CD4-positive, CD25-positive, alpha-beta regulatory T cell (primary cell): ENCODE measurements at places on chromosomes 11 and 22. TPM values are rescaled to one million over a fixed set of nuclear protein-coding genes. Genes with fewer than 3 reads are reported as not detected.
A peak's percentile ranks its signal among the peaks of the same experiment; 100 is the strongest.

DNA sequence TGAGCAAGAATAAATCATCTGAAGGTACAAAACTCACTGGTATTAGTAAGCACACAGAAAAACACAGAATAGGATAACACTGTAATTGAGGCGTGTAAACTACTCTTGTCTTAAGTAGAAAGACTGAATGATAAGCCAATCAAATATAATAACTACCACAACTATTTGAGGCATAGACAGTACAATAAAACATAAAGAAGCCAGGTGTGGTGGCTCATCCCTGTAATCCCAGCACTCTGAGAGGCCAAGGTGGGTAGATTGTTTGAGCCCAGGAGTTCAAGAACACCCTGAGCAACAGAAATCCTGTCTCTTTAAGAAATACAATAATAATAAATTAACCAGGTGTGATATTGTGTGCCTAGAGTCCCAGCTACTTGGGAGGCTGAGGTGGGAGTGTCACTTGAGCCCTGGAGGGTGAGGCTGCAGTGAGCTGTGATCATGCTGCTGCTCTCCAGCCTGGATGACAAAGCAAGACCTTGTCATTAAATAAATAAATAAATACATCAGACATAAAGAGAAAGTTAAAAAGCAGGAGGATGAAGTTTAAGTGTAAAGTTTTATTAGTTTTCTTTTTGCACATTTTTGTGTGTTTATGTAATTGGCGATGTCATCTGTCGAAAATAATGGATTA, 390.6 kb downstream of the DYNC2H1 start:
- no peaks in the 10 kb centered on the region for H3K4me1 ChIP-seq
- H3K27ac ChIP-seq, result no peak overlapping the region
- no peaks in the 10 kb centered on the region for H3K36me3 ChIP-seq
- H3K4me3 ChIP-seq, result no peak overlapping the region
- H3K27me3 ChIP-seq, result no peaks in the 10 kb centered on the region
- no peak for DNase-seq

DNA sequence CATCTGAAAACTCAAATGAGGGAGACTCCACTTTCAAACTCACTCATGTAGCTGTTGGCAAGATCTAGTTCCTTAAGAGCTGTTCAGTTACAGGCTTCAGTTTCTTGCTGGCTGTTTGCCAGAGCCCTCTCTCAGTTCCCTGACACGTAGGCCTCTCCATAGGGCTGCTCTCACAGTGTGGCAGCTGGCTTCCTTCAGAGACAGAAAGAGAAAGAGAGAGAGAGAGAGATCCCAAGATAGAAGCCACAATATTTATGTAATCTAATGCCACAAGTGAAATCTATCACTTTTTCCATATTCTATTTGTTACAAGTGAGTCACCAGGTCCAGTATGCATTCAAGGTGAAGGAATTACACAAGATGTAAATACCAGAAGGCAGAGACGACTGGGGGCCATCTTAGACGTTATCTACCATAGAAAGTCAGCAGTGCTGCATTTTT, 168.8 kb downstream of the RCN1 start:
- H3K4me3 ChIP-seq, result no peak overlapping the region
- no peaks in the 10 kb centered on the region for H3K36me3 ChIP-seq
- H3K27ac ChIP-seq, result no peak overlapping the region

GRCh38 chr22:27124351-27124966, 467.1 kb downstream of the MIAT start:
- H3K27me3 ChIP-seq, result peaks cover 2% of the 10 kb centered on the region
- H3K4me1 ChIP-seq, result no peaks in the 10 kb centered on the region
- no peak overlapping the region for H3K27ac ChIP-seq
- no peaks in the 10 kb centered on the region for H3K36me3 ChIP-seq
- no peak for DNase-seq

DNA sequence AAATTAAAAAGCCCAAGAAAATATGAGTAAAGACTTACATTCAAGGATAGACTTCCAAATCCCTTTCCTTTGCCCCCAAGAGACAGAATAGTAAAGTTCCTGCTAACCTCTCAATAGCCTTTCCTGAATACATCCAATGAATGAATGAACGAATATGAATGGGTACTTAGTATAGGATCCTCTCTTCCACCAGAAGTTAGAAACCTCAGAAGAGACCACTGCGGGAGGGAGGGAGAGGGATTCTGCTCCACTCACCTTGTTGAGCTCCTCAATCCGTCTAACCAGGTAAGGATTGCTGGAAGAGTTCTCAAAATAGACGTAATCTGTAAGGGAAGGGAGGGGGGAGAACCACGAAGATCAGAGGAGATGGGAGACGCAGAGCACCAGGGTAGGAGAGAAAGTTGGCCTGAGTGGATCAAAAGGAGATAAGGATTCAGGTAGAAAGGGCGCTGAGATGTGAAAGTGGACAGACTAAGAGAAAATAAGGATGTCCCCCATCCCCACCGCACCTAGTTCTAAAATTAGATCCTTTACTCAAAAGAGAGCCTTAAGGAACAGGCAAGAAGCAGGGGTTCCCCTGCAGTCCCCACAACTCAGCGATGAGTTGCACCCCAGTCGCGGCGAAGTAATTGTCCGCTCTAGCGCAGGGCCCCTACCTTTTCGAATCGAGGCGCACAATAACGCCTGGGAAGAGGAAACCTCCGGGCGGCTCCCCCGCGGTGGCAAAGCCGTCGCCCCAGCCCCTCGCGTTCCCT, 1.1 kb downstream of the MTA2 start:
- peak overlapping the region; percentile 90 for H3K27ac ChIP-seq
- H3K36me3 ChIP-seq, result peaks cover 45% of the 10 kb centered on the region
- no peak for DNase-seq
- peak overlapping the region; percentile 98 for H3K4me3 ChIP-seq

DNA sequence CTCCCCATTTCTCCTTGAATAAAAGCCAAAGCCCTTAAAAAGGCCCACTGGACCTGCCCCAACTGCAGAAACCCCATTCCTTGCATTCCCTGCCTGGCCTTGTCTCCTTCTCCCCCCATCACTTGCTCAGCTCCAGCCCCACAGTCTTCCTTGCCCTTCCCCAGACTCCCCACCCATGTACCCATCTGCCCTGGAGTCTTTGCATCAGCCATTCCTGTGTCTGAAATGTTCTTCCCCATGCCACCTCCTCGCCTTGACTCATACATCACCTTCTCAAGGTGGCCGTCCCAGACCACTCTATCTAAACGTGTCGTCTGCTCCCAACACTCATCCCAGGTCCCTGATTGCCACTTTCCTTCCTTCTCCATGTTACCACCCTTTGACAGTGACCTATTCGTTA, 77.4 kb upstream of the SHANK2 start:
- no peak overlapping the region for H3K4me3 ChIP-seq
- H3K4me1 ChIP-seq, result no peaks in the 10 kb centered on the region
- no peaks in the 10 kb centered on the region for H3K27me3 ChIP-seq
- DNase-seq, result no peak

DNA sequence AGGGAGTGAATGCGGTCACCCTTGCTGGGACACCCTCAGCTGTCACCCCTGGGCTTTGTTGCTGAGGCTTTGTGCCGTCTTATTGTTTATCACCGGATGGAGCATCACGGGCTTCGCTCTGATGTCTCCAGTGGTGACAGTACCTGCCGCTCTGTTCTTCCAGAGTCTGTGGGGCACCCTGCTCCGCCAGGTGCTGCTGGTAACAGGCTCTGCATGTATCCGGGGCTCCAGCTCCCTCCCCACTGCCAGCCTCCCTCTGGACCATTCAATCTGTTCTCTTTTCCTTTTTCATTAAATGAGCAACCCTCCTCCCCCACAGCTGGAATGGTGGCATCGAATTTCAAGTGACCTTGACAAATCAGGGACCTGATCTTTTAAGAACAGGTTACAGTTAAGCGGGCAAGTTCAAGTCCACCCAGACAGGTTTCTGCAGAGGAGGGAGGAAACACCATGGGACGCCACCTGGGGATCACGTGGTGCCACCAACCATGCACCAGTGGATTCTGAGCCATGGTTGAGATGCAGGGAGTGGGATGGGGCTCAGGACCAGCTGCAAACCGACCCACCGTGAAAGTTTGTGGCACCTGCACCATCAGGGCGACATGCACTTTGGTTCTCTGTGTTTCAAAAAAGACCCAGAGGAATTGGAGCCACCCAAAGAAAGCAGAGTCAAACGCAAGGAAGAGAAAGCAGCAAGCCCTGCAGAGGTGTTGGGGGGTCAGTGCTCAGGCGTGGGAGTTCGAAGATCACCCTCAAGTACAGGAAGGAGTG, 89.3 kb downstream of the BCR start:
- no peaks in the 10 kb centered on the region for H3K27me3 ChIP-seq
- DNase-seq, result no peak
- no peak overlapping the region for H3K4me3 ChIP-seq

- no peaks in the 10 kb centered on the region for H3K27me3 ChIP-seq
- peaks cover 9% of the 10 kb centered on the region for H3K4me1 ChIP-seq
- H3K36me3 ChIP-seq, result no peaks in the 10 kb centered on the region
- H3K27ac ChIP-seq, result no peak overlapping the region
- H3K4me3 ChIP-seq, result no peak overlapping the region
- no peak for DNase-seq
Measured at GRCh38 chr11:1630271-1630670, 696 bp downstream of the KRTAP5-5 start.

DNA sequence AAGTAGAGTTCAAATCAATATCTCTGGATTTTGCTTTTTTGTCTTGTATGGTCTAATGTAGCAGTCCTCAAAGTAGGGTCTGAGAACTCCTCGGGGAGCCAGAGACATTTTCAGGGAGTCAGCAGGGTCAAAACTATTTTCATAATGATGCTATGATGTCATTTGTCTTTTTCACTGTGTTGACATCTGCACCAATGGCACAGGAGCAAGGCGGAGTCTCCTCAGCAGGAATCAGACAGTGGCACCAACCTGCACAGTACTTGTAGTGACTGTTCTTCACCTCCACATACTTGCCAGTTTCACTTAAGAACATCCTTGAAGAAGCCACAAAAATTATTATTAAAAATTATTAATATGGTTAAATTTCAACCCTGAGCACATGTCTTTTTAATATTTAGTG, 14.9 kb upstream of the FXYD6 start:
- no peaks in the 10 kb centered on the region for H3K4me1 ChIP-seq
- H3K27me3 ChIP-seq, result peaks cover 3% of the 10 kb centered on the region
- no peaks in the 10 kb centered on the region for H3K36me3 ChIP-seq
- H3K4me3 ChIP-seq, result no peak overlapping the region
- no peak for DNase-seq
- no peak overlapping the region for H3K27ac ChIP-seq

GRCh38 chr22:36734171-36735058, 30.9 kb upstream of the CACNG2 start:
- H3K36me3 ChIP-seq, result no peaks in the 10 kb centered on the region
- H3K4me1 ChIP-seq, result no peaks in the 10 kb centered on the region
- peaks cover 3% of the 10 kb centered on the region for H3K27me3 ChIP-seq
- no peak overlapping the region for H3K4me3 ChIP-seq
- DNase-seq, result no peak
- H3K27ac ChIP-seq, result no peak overlapping the region

- DNase-seq, result no peak
- no peak overlapping the region for H3K27ac ChIP-seq
- H3K4me1 ChIP-seq, result no peaks in the 10 kb centered on the region
- no peaks in the 10 kb centered on the region for H3K36me3 ChIP-seq
- H3K4me3 ChIP-seq, result no peak overlapping the region
Measured at GRCh38 chr22:23035557-23036277, 34.6 kb upstream of the GNAZ start.

DNA sequence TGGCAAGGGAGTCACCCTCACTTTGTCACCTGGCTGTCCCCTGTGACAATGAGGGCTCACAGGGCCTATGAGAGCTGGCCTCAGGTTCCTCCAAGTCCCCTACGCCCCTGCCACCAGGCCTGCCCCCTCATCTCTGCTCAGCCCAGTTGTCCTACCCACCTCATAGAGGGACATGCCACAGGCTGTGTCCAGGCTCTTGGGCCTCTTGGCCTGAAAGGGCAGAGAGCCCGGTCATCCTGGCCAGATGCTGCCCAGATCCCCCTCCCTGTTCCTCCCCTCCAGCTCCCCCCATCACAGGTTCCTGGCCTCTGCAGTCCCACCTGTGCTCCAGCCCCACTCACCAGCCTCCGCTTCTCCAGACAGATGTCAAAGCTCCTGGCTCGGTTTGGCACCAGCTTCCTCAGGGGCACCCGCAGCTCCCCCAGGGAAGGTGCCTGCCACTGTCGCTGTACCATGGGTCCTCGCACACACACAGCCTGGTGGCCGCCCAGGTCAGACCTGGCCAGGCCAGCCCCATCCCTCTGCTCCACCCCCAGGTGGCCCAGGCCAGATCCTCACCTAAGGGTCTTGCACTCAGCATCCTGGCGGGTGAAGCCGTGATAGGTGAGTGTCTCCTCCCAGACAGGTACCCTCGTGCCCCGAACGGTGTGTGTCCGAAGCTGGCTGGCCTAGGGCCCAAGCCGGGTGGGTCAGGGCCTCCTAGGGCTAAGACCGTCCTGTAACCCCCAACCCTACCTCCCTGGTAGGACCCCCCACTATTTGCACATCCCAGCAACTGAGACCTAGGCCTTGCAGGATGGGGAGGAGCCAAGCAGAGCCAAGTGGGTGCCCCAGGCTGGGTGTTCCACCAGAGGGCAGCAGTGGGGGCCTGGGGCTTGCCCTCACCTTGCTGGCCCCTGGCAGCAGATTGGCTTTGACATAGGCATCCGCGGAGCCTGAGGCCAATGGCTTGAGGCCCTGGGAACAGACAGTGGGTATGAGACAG, 8.3 kb downstream of the NDUFV1 start:
- H3K36me3 ChIP-seq, result peaks cover 25% of the 10 kb centered on the region
- H3K4me3 ChIP-seq, result no peak overlapping the region
- peaks cover 28% of the 10 kb centered on the region for H3K4me1 ChIP-seq
- H3K27ac ChIP-seq, result peak overlapping the region; percentile 97

DNA sequence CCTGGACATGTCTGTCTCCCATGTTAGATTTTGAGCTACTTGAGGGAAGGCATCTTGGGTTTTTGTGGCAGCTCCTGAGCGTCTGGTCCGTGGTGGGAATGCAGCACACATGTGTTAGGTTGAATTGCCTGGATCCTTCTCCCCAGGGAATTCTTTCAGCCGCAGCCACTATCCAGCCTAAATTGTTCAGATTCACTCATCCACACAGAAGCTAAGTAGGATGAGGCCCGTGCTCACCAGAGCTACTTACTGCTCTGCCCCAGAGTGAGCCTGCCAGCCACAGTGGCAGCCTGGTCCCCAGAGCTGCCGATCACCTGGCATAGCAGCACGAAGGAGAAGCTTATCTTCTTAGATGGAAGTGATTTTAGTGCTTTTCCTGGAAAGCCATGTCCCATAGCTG, 34.4 kb upstream of the SORL1-AS1 start:
- H3K4me1 ChIP-seq, result peaks cover 9% of the 10 kb centered on the region
- H3K4me3 ChIP-seq, result no peak overlapping the region
- no peak for DNase-seq
- H3K27ac ChIP-seq, result no peak overlapping the region

TRIM29 gene
- polyA plus RNA-seq, result not detected

TRMU gene
- polyA plus RNA-seq, result 11.0 TPM

RAPSN gene
- not detected for polyA plus RNA-seq

NOX4 gene
- not detected for polyA plus RNA-seq

CRACR2B gene
- not detected for polyA plus RNA-seq

OR10G6 gene
- polyA plus RNA-seq, result not detected
